ENCODE measurements at places on chromosomes 2 and 18.

DNA sequence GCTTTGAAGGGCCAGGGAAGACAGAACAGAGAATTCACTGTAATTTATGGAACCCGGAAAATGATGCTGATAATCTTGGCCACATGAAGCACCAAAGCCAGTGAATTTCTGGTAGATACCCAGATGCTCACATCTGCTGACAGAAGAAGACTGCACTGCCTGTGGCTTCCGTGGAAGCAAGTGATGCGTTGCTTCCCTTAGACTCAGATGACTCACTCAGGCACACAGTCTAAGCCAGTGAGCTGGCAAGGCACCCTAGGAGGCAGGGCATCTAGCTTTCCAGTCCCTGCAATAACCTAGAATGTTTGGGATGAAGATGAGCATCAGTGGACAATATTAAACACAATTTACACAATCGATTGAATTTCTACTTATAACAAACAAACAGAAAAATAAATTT is 284.7 kb downstream of the CMPK2 start:
- no peaks in the 10 kb centered on the region for H3K4me1 ChIP-seq
- no peak overlapping the region for H3K27ac ChIP-seq
- DNase-seq = no peak
- H3K4me3 ChIP-seq = no peak overlapping the region

DNA sequence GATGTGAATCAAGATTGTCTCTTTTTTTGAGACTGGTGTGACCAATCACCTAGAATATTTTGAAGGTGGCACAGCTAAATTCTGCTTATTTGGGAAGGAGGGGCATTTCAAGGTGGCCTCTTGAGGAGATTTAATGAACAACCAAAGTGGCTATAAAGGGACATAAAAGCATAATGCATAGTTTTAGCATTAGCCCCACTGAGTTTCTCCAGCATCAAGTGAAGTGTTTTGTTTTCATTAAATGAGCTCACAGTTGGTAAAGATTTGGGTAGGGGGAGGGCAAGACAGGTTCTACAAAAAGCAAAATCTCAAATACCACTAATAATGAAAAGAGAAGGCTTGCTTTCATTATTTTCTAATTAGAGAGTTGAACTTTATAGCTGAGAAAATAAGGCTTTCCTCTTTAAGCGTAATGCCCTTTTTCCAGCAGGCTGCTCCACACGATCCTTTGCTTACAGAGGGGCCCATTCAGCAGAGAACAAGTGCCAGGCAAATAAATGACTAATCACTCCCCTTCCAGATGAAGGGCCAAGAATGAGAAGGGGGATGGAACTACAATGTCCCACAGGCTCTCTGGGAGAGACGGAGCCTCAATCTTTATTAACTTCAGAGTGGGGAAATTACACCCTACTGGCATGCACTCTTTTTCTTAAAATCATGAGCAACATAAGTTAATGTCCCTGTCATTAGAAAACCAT is 35.9 kb downstream of the LHCGR start:
- H3K4me1 ChIP-seq = no peaks in the 10 kb centered on the region
- no peak overlapping the region for H3K4me3 ChIP-seq
- peaks cover 10% of the 10 kb centered on the region for H3K27me3 ChIP-seq
- no peak overlapping the region for H3K27ac ChIP-seq
- no peaks in the 10 kb centered on the region for H3K36me3 ChIP-seq
- no peak for DNase-seq

GRCh38 chr2:104368089-104368488 is 485.8 kb upstream of the POU3F3 start:
- no peaks in the 10 kb centered on the region for H3K27me3 ChIP-seq
- no peaks in the 10 kb centered on the region for H3K4me1 ChIP-seq
- no peak overlapping the region for H3K4me3 ChIP-seq
- no peak for DNase-seq
- H3K36me3 ChIP-seq = no peaks in the 10 kb centered on the region
- H3K27ac ChIP-seq = no peak overlapping the region

- H3K27ac ChIP-seq = no peak overlapping the region
- peaks cover 37% of the 10 kb centered on the region for H3K36me3 ChIP-seq
- no peak overlapping the region for H3K4me3 ChIP-seq
- no peaks in the 10 kb centered on the region for H3K4me1 ChIP-seq
- no peaks in the 10 kb centered on the region for H3K27me3 ChIP-seq
These were observed 53.5 kb downstream of the SEPTIN10 start for GRCh38 chr2:109560265-109560664.

DNA sequence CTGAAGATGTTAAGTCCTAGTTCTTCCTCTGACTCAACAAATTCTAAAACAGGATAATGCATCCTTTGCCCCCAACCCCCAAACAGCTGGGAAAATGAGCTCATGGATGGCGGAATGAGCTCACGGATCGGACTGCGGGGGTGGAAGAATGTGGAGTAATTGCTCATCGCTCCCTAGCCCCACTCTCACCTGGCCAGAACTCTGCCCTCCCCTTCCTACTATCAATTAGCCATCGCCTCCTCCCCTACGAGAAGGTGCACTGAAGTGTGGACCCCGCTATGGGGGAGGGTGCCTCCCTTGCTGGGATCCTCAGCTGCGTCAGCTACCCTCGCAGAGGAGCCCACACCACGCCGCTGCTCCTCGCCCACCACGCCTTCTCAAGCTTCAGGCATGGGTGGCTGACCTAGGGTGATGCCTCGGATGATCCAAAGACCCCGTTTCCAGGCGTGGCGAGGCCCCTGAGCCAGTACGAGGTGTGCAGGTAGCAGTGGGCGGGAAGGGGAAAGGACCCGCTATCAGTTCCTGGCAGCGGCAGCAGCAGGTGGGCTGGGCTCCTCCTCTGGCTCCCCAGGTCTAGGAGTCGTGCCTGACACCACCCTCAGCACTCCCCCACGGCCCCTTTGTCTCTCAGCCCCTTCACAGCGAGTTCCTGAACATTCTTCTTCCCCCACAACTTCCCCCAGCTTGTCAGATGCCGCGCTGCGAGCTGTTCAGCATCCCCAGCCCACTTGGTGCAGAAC is 82.1 kb upstream of the POMC start:
- no peaks in the 10 kb centered on the region for H3K4me1 ChIP-seq
- no peak for DNase-seq
- H3K27me3 ChIP-seq = no peaks in the 10 kb centered on the region
- no peak overlapping the region for H3K27ac ChIP-seq
